A549 treated with CORT108297 at 1 μM for 4 hours (cell line): ENCODE measurements at places on chromosomes 7 and 10. TPM values are rescaled to one million over a fixed set of nuclear protein-coding genes. Genes with fewer than 3 reads are reported as not detected.

Gene CALML5
- not detected in 5 replicates for total RNA-seq

Gene SPDYE3
- total RNA-seq, result not detected in 5 replicates

Gene CABCOCO1
- total RNA-seq, result 0.11 to 0.86 TPM (median 0.30 TPM) in 5 replicates

Gene EIF5AL1
- 2.2 to 3.2 TPM (median 2.4 TPM) in 5 replicates for total RNA-seq

Gene GNAT3
- not detected in 5 replicates for total RNA-seq

Gene LLCFC1
- not detected in 5 replicates for total RNA-seq

Gene CFTR
- total RNA-seq, result 0.02 to 0.09 TPM (median 0.06 TPM) in 3 of 5 replicates, not detected in the others

Gene PTPRN2
- total RNA-seq, result 0.64 to 1.1 TPM (median 0.82 TPM) in 5 replicates

Gene MYH16
- total RNA-seq, result 0.46 to 0.65 TPM (median 0.58 TPM) in 5 replicates

Gene STEAP4
- total RNA-seq, result 0.03 TPM in 1 of 5 replicates, not detected in the others

Gene DPP6
- not detected in 5 replicates for total RNA-seq
